COLO829 (cell line): ENCODE measurements at places on chromosomes 12 and 14.

DNA sequence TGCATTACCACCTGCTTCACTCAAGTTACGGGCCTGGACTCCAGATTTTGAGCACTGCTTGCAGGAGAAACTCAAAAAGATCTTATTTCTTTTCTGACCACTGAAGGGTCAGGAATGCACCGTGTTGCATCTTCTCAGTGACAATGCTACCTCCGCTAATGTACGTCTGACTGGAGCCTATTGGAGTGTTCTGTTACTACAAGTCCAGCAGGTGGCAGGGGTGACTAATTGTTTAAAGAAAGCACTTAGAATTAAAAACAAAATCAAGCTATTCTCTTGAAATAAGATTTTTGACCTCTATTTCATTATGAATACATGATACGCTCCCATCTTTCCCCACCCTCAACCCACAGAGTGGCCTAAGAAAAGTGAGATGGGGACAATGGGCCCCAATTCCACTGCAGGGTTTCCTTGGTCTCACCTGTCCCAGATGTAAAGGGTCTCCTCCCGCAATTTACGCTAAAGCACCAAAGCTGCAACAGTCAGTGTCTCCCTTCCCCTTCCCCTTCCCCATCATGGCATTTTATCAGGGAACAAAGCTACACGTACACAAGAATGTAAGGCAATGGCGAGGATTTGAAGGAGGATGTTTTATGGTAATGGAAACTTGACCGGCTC is 2.2 kb downstream of the TBPL2 start:
- DNase-seq: peak; percentile 30

DNA sequence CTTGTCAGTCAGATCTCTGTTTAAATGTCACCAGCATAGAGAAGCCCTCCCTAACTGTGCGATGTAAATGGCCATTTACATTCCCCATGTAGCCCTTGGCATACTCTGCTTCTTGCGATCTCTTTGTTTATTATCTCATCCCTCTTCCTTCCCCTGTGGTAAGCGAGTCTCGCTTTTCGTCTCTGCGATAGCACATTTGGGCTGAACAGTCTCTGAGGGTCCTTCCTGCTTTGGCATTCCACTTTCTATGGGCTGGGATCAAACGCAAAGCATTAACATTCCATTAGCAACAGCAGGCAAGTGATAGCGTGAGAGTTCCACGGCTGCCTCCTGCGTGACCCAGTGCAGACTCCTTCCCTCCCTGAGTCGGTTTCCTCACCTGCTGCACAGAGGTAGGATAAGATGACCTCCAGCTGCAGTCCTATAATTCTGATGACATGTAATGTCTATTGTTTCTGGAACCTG is 61.4 kb upstream of the TUNAR start:
- DNase-seq: no peak

GRCh38 chr12:100877776-100878175 is 83.2 kb downstream of the ANO4 start:
- DNase-seq: no peak

- no peak for DNase-seq
These were observed 7.1 kb upstream of the FOS start for GRCh38 chr14:75271514-75271913.

DNA sequence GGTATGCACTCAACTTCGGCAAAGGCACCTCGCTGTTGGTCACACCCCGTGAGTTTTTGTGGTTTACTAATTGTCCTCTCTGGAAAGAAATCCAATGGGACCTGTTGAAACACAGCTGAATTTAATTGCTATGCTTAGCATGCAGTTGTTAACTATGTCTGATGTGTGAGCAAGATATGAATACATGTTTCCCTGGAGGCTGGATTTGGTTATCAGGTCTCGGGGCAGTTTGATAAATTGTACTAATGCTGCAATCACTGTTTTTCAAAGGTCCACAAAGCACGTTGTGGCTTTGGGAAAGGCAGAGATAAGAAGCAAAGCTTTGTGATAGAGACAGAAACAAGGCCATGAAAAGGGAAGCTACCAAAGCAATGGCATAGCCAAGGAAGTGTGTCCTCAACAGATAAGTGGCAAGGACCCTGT is 91.3 kb downstream of the DAD1 start:
- DNase-seq: no peak

GRCh38 chr12:11727133-11727664 is 77.7 kb downstream of the ETV6 start:
- DNase-seq: no peak

GRCh38 chr12:120984351-120984898 is 6.1 kb downstream of the HNF1A start:
- DNase-seq: no peak

GRCh38 chr12:125330645-125331341 is 265.6 kb downstream of the AACS start:
- peak; percentile 72 for DNase-seq

GRCh38 chr14:105474483-105475268 is at the start of gene CRIP2:
CRIP2 (plus strand) TSS chr14:105474821; CDS start chr14:105474863, 42 bp downstream.
- DNase-seq: peak; percentile 26

GRCh38 chr12:56581418-56582145 is 48.5 kb downstream of the BAZ2A start:
- DNase-seq: no peak

DNA sequence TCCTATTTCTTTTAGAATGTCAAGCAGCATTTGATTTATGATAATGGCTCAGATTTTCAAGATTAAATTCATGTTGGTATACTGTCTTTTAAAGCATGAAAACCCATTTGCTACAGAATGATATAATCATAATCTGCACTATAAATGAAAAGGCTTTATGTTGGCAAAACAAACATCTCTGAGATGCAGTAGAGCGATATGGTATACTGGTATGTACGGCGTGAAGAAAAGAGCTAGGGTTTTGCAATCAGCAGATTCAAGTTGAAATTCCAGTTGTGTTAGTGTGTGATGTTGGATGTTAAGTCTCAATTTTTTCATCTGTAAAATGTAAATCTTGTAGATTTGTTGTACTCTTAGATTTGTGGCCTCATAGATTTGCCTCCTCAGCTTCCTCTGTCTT is 53.2 kb upstream of the DYRK2 start:
- no peak for DNase-seq

- DNase-seq: no peak
These were observed 8.6 kb upstream of the SSTR1 start for GRCh38 chr14:38199076-38199475.

- DNase-seq: no peak
These were observed 240.6 kb upstream of the GRIP1 start for GRCh38 chr12:66919466-66919865.

GRCh38 chr12:57741413-57741789 is 2.9 kb upstream of the AGAP2 start:
- DNase-seq: no peak

DNA sequence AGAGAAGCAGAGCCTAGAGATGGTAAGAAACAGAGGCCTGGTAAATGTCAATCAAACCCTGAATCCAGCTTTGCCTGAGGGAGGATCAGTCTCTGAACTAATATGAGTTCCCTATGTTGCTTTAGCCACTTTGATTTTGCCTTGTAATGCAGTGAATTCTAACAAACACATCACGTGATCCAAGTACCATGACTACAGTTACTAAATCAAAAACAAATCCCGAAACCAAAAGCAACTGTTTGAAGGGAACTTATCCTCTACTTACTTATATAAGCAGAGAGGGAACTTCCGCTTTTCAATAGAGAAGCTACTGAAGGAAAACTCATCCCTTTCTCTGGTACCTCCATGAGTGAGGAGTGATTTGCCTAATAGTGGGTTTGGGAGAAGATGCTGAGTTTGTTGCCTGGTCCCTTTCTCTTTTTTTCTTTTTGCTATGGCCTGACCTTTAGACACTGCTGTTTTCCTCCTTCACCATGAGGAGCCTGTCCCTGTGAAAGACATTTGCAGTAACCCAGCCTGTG is 7.7 kb upstream of the PPTC7 start:
- DNase-seq: no peak

DNA sequence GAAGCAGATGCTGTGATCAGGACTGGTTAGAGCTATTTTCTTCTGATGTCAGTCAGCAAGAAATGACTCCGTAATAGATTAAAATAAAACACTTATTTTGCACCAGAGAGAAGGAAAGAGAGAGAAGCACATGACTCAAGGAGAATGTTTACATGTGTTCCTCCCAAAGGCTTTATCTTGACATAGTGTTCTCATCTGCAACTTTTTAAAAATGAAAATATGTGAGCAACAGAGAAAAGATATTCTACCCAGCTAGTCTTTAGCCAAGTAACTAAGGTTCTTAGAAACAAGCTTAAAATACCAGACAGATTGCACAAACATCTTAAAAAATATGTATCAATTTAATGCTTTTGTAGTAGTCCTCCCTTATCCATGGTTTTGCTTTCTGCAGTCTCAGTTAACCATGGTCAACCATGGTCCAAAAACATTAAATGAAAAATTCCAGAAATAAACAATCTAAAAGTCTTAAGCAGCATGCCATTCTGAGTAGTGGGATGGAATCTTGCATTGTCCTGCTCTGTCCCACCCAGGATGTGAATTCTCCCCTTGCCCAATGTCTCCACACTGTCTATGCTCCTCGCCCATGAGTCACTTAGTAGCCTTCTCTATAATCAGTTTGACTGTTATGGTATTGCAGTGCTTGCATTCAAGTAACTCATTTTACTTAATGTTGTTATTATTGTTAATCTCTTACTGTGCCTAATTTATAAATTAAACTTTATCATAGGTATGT is 9.9 kb downstream of the SERPINA10 start:
- no peak for DNase-seq

GRCh38 chr12:53174881-53175491 is 5.5 kb upstream of the ZNF740 start:
- DNase-seq: no peak

DNA sequence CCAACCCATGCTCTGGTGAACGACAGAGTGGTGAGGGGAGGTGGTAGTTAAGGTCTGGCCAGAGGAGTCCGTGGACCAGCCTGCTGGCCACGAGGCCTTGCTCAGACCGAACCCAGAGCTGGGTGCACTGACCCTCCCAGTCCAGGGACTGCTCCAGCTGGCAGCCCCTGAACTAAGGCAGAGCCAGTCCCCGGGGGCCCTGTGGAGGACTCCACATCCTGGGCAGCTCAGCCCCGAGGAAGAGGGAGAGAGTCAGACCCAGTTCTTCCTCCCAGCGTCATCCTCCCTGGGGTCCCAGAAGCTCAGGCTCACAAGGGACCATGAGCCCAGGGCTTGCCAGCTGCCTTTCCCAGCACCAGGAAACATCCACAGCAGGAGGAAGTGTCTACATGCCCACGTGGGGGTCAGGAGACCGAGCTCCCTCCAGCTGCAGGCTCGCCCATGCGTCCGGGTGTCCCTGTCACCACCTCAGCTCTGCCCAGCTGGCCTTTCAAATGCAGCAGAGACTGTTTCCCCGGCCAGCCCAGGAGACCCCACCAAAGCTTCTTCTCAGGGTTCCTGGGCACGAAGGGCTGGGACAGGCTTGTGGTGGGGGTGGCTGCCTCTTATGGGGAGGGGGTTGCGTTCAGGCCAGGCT is 194.4 kb downstream of the KIF26A start:
- no peak for DNase-seq

- DNase-seq: peak; percentile 78
These were observed 61.1 kb downstream of the PITPNM2 start for GRCh38 chr12:123089631-123090353.

DNA sequence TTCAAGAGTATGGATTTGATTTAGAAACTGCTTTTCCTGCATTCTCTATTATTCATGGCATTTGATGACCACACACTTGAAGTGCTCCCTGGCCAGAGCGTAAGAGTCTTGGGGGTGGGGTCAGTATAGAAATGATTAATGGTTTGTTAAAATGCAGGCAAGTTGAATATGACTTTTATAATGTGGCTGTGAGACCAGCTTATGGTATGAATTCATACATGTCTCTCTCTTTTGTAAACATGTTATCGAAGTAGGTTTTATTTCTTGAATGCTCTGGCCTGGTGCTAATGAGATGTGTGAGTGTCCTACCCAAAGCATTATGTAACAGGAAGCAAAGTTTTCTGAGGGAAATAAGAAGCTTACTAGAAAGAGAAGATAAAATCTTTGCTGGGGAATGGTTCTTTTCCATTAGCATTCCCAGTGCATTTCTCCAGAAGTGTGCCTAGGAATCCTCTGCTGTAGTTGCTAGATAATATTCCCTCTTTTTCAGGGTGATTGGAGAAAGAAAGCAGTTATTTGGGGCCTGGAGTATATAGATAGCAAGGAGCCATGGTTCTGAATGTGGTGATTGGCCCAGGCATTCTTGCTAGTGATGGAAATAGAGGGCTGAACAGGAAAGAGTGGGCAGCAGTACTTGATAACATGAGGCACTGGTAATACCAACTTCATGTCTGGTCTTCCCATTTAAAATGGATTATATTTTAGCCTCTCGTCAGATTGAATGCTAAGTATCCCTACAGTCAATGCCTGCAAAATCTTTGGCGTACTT is 289.7 kb downstream of the RAD51B start:
- DNase-seq: no peak

GRCh38 chr14:102949801-102950451 is 27.5 kb downstream of the AMN start:
- no peak for DNase-seq

- no peak for DNase-seq
These were observed 11.3 kb downstream of the SAV1 start for GRCh38 chr14:50656776-50657175.

GRCh38 chr14:88681755-88682494 is 110.8 kb downstream of the EML5 start:
- no peak for DNase-seq

GRCh38 chr12:24996102-24996797 is 47.3 kb upstream of the BCAT1 start:
- no peak for DNase-seq

DNA sequence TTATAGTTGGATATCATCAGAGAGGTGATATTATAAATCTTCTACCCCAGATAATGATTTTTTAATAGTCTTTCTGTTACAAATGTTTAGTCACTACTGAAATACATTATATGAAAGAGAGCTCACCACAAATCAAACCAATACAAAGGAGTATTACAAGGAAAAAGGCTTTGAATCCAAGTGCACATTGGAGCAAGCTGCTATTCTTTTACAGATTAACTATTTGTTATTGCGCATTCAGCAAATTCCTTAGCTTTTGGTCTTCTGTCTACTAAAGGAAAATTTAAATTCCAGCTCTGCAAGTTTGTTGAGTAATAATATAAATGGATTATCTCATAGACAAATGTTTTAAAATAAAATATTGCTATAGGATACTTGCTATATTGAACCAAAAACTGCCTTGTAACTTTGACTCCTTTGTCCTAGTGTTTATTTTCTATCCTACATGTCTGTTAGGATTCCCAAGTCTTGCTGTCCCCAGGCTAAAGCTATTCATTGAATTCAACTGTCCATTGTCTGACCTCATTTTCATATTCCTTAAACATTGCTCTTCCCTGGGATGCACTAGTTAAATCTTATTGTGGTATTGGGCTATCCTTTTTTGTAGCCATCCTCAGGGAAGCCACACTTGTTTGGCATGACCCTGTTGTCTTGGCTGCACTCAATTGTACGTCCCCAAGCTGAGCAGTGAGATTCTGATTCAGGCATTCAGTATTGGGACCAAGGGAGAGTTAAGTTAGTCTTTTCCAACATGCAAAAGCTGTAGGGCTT is 41.5 kb downstream of the PDE3A start:
- no peak for DNase-seq

- no peak for DNase-seq
These were observed 13.5 kb downstream of the AMN1 start for GRCh38 chr12:31715283-31715825.

- DNase-seq: no peak
These were observed 46.5 kb downstream of the FBXO34 start for GRCh38 chr14:55317542-55318306.
